Activated CD4-positive, alpha-beta T cell treated with anti-CD3 and anti-CD28 coated beads for 4 hours (primary cell): ENCODE measurements at places on chromosomes 6 and 20.
A peak's percentile ranks its signal among the peaks of the same experiment; 100 is the strongest.

- DNase-seq: no peak
These were observed 107.3 kb downstream of the GMPR start for GRCh38 chr6:16345449-16346330.

DNA sequence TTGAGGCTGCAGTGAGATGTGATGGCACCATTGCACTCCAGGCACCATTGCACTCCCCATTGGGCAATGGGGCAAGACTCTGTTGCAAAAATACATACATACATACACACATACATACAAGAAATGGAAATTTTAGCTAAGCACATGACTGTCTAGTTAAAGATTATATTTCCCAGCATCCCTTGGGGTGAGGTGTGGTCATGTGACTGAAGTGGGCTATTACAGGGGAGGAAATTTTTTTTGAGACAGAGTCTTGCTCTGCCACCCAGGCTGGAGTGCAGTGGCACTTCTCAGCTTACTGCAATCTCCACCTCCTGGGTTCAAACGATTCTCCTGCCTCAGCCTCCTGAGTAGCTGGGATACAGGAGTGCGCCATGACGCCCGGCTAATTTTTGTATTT, 32.0 kb upstream of the HMGA1 start:
- no peak for DNase-seq

DNA sequence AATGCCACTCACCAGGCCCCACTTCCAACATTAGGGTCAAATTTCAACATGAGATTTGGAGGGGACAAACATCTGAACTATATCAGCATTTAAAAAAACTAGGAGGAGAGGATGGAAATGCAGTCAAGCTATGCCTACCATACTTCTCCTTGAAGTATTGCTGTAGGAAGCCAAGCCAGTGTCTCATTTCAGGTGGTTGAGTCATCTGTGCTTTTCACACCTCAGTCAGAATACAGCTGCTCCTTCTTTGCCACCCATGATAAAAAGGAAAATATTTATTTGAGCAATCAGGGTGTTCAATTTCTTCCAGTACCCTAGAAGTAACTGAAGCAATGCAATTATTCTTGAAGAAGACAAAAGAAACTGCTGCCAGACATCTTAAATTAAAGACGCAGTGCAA, 47.0 kb upstream of the EEF1E1 start:
- DNase-seq: no peak

DNA sequence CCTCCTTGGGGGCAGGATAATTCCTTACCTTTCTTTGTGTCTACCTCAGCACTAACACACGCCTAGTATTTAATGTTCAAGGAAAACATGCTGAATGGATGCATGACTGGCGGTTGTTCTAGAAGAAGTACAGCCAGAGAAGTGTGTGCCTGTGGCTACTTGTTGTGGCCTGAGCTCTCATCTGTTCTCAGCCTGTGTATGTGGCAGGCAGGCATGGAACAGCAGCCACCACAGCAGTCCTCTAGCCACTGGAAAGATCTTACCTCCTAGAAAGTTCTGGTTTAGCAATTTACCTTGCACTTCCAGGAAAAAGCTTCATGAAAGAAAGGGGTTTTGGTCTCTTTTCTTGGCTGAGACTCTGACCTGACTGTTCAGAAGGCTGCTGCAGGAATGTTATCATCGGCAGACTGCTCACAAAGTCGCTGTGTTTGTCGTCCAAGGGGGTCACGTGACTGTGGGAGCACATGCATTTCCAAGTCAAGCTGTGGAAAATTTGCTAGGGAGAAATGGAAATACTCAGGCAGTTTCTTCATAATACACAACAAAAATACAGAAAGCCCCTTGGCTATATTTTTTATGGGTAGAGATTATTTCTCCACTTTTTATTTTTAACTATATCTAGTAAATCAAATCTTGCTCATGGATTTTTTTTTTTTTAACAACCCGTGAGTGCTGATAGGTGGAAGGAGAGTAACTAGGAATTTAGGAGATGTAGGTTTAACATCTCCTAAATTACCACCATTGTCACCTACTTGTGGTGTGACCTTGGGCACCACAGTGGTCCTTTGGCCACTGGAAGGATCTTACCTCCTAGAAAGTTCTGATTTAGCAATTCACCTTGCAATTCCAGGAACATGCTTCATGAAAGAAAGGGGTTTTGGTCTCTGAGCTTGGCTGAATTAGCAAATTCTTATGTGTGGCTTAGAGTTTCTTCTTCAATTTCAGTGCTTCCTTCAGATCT, 110.8 kb upstream of the GPR6 start:
- no peak for DNase-seq

- DNase-seq: no peak
These were observed 14.4 kb downstream of the MYB start for GRCh38 chr6:135195522-135195921.

DNA sequence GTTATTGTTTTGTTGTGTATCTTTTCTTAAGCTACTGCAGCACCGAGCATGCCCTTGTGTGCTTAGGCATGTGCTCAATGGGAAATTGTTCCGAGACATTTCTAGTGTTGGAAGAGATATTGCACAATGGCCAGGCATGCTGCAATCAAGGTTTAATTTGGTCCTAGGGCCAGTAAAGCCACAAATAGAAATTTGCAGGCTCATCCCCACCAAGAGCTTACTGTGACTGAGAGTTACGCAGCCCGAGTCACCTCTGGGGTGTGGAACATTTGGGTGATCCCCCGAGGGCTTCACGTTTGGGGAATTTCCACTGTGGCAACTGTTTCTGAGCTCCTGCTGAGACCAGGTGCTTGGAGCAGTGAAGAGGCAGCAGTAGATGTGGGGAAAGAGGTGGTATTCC, 65.8 kb downstream of the ADTRP start:
- peak; percentile 33 for DNase-seq

- no peak for DNase-seq
These were observed 316.3 kb downstream of the ARHGAP18 start for GRCh38 chr6:129393654-129394053.
